ENCODE measurements at places on chromosomes 3 and 15.

GRCh38 chr3:143315766-143316165 lies 196.2 kb downstream of the CHST2 start:
- no peak for DNase-seq

DNA sequence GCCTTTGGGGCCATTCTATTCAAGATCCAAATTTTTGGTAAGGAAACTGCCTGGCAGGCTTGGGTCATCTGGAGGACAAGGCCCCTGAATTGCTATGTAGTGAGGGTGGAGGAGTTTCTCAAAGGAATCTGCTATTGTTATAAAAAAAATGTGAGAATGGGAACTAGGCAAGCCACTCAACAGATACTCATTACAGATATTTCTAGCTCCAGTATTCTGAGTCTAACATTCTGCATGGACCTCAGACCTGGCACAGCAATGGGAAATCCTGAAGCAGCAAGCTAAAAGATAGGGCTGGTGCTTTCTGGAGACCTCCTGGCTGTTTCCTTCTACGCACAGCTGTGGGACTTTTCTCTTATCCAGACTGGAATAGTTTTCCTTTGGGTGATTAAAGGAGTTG lies 430.7 kb upstream of the RBMS3 start:
- DNase-seq, result no peak

GRCh38 chr3:1019157-1019556 lies 73.7 kb upstream of the CNTN6 start:
- no peak for DNase-seq

- DNase-seq, result no peak
These were observed 15.7 kb downstream of the KCNMB2 start for GRCh38 chr3:178551916-178552321.

DNA sequence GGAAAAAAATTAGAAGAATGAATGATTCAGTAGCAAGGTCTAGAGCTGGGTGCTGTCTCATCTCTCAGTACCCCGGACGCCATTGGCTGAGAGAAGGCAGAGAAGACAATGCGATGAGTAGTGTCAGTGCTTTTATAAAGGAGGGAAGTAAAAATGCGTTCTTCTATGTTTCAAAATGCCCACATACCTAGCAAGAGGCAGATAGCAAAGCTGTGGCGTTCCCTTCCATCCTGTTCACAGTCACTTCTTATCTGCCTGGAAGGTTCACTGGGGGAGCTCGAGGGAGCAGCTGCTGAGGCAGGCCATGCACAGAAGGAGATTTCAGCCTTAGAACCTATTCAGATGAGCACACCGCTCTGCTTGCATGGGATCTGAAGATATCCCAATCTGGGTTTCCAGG lies 234.0 kb downstream of the RPLP1 start:
- no peak for DNase-seq

- peak; percentile 83 for DNase-seq
These were observed 65.5 kb downstream of the GALK2 start for GRCh38 chr15:49235446-49236124.
